ENCODE measurements at places on chromosomes 13 and 19.
A peak's percentile ranks its signal among the peaks of the same experiment; 100 is the strongest.

DNA sequence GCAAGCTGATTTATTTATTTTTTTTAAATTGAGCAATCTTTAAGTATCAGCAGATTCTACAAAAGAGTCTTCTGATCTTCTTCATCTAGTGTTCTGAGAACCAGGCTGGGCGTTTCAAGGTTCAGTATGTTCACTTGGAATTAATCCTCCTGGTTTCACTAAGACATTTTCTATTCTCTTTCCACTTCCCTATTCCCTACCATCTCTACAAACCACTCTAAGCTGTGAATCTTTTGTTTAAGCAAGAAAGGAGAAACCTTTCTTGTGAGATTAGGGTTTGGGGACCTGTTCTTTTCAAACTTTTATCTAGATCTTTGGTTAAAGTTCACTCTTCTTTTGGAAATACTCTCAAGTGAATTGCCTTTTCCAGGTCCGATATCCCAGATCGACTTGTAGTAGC, 59.3 kb downstream of the URI1 start:
- DNase-seq, result peak; percentile 6

- DNase-seq, result no peak
These were observed 551.6 kb downstream of the MYO16 start for GRCh38 chr13:109180905-109181425.

DNA sequence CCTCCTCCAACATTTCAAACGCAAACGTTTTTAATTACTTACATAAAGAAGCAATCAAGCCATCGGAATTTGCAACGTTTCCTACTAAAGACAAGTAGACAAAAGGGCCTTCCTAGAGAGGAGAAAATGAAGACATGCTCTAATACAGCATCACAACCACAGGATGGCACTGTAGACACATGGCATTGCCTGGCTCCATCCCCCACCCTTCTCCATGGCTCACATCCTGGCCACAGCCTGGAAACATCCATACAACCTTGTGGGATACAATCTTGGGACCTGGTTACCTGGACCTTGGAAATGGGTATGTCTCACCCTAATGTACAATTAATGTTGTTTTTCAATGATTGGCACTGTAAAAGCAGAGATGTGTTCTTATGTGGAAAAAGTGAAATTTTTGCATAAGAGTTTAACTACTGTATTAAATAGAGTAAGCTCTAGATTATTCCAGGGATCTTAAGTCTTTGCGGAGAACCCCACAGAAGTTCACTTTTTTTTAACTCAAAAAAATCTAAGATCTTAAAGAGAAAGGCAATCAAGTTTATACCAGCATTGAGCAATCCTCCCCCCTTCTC, 21.5 kb downstream of the EBPL start:
- DNase-seq, result peak; percentile 64

GRCh38 chr13:92175330-92175729, 776.9 kb downstream of the GPC5 start:
- DNase-seq, result peak; percentile 59

GRCh38 chr19:41030651-41031050, 39.6 kb downstream of the CYP2B6 start:
- DNase-seq, result no peak

GRCh38 chr19:37413313-37414084, 42.6 kb downstream of the ZNF527 start:
- no peak for DNase-seq

- DNase-seq, result no peak
These were observed 15.7 kb upstream of the SCEL start for GRCh38 chr13:77519808-77520207.

GRCh38 chr19:38209152-38209551, 14.9 kb downstream of the DPF1 start:
- no peak for DNase-seq

- peak; percentile 96 for DNase-seq
These were observed 82.4 kb upstream of the STARD13 start for GRCh38 chr13:33367926-33368325.

DNA sequence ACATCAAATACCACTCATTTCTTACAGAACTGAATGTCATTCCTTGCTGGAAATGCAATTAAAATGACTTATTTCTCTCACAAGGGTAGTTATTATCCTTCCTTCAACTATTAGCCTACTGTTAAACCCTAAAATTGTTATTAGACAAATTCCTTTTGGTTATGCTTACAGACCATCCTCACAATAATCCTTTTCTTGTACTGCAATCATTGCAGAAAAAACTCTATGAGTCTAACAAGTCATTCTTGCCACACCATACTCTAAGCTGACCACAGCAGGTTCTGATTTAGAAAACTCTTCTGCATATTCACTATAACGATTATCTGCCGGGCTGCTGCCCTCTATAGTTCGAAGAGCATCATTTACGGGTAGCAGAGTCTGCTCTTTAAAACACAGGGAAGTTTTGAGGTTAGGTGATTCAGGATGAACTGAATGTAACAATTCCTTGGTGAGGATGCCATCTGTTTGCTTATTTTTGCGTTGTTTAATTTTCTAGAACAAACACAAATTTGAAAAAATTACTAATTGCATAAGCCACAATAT, 38.2 kb downstream of the MTMR6 start:
- DNase-seq, result peak; percentile 66

GRCh38 chr13:29674532-29674931, 79.0 kb upstream of the SLC7A1 start:
- no peak for DNase-seq

GRCh38 chr19:54574527-54575056, 1.0 kb downstream of the LILRA2 start:
- DNase-seq, result no peak

- DNase-seq, result no peak
These were observed 1446.8 kb downstream of the UQCRFS1 start for GRCh38 chr19:27765912-27766725.

DNA sequence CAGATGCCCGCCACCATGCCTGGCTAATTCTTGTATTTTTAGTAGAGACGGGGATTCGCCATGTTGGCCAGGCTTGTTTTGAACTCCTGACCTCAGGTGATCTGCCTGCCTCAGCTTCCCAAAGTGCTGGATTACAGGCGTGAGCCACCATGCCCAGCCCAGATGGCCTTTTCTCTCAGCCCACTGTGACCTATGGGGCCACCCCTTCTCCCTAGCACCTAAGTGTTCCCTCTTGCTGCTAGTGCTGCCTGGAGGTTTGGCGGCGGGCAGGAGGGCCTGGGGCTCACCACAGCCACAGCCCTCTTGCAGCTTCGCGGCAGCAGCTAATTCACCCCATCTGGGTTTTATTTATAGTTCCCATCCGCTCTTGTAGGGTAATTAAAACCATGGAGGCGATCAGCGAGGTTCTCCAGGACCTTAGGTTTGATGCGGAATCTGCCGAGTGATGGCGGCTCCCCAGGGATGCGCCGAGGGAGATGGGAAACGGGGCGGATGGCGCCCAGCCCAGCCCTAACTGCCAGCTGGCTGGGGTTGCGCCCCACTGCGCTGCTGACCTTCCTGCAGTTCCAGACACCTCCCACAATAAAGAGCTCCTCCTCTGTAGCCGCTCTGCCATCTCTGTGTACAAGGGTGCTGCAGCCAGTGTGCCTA, 3.3 kb downstream of the REX1BD start:
- DNase-seq, result no peak

- peak; percentile 17 for DNase-seq
These were observed 73.9 kb downstream of the TNFRSF19 start for GRCh38 chr13:23644126-23644419.

DNA sequence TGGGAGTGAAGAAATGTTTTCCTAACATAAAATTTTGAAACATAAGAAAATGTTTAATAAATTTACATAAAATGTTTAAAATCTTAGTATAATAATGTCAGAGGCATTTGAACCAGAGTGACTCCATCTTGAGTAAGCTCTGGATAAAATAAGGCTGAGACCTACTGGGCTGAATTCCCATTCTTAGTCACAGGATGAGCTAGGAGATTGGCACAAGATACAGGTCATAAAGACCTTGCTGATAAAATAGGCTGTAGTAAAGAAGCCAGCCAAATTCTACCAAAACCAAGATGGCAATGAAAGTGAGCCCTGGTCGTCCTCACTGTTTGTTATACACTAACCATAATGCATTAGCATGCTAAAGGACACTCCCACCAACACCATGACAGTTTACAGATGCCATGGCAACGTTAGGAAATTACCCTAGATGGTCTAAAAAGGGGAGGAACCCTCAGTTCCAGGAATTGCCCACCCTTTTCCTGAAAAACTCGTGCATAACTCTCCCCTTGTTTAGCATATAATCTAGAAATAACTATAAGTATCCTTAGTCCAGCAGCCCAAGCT, 1184.0 kb downstream of the UQCRFS1 start:
- DNase-seq, result no peak

GRCh38 chr13:59318320-59318930, 845.3 kb downstream of the DIAPH3 start:
- peak; percentile 62 for DNase-seq

DNA sequence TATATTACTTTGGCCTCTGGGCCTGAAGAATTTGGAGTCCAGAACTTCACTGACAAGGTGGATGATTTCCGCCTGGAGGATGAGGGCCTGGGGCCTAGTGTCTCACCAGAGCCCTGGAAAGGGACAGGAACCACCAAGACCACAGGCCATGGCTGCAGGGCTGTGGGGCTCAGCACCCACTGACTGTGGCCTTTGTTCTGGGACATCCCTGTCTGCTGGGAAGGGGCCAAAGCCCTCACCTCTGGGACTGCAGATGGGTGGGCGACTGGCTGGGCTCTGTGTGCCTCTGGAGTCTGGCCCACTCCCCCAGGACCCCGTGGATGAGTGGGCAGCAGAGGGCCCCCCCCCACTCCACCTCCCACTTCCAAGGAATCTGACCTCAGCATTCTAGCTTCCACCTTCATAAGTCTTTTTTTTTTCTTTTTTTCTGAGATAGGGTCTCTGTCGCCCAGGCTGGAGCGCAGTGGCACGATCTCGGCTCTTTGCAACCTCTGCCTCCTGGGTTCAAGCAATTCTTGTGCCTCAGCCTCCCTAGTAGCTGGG, 20.3 kb downstream of the CHST8 start:
- DNase-seq, result no peak

GRCh38 chr13:23146811-23147625, 33.8 kb upstream of the SGCG start:
- DNase-seq, result peak; percentile 80

GRCh38 chr13:46687810-46688209, 109.2 kb downstream of the ESD start:
- DNase-seq, result peak; percentile 70

DNA sequence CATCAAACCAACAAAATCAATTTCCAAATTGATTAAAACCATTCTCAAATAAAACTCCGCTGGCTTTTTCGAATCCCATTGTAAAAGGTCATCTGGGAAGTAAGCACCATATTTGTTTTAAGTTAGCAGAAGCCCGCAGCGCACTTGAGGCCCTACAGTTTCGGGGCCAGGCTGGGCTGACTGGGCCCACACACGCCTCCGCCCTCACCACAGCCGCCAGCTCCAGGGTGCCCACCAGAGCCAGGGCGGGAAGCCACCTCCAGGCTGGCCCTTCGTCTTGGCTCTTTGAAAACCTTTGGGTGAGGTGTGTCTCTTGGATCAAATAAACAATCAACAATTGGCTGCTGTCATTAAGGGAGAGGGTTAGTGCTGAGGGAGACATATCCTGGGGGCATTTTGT, 133.3 kb downstream of the SOX1 start:
- DNase-seq, result no peak
